ENCODE measurements at places on chromosomes 5 and 9.
A peak's percentile ranks its signal among the peaks of the same experiment; 100 is the strongest.

- no peak for DNase-seq
These were observed 236.8 kb downstream of the SLIT3 start for GRCh38 chr5:169064093-169064492.

DNA sequence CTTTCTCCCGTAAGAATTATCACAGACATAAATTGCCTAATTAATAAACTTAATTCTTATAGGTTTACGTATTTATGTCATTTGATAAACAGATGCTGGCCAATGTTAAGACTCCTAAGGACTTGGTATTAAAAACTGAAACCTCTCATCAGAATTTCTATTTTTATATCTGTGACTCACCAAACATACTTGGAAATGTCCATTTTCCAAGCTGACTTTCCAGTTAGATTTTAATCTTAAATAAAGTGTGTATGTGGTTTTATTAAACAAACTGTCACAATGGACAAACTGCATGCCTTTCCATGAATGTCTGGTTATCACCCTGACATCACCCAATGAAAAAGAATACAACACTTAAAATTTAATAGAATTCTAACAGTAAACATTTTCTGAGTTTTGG lies 12.6 kb upstream of the COL23A1 start:
- DNase-seq, result no peak

DNA sequence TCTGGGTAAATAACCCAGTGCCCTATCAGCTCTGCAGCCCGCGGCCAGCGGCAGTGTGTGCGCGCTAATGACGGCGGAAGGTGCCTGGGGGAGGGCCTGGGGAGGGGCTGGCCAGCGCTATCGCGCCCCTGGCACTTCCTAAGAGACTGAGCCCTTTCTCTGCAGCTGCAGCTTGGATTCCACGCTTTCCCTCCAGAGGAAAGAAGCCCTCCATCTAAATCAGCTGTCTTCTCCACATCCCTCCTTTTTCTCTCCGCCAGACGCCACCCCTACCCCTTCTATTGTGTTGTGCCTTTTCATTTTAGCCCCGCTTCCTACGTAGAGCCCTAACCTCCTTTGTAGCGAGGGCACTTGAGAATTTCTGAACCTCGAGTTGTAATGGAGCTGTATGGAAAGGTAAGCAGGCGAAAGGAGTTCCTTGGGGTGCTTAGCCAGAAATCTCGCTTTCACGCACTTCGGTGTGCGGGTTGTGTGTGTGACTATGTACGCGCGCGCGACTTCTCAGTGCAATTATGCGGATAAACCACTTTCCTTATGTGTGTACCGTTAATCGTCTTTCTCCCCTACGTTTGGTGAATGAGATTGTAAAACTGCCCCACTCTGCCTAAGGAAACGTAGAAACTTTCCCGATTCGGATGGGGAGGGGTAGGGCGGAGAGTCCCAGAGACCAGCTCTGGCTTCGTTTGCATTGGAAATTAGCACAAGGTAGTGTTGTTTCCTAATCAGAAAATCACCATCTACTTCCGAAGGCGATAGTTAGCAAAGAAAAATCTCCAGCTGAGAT lies 664 bp upstream of the RAB3C start:
- no peak for DNase-seq

GRCh38 chr5:59905188-59905587 lies 11.7 kb upstream of the PDE4D start:
- no peak for DNase-seq

- peak; percentile 10 for DNase-seq
These were observed 52.6 kb upstream of the KLF9 start for GRCh38 chr9:70466976-70467561.

GRCh38 chr5:154811653-154812465 lies 38.5 kb downstream of the FAXDC2 start:
- DNase-seq, result peak; percentile 56

DNA sequence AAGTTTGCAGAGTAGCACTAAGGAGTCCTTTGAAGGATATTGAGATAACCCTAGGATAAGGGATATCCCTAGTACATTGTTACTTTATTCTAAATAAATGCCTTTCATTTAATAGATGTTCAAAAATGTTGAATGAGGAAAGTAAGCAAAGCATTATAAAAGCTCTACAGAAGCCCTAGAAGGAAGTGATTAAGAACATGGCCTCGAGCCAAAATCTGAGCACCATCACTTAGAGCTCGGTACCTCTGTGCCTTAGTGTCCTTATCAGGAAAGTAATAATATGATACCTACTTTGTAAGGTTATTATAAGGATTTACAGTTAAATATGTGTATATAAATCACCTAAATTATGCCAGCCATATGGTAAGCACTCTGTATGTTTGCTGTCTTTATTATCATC lies 242.6 kb downstream of the KIAA0825 start:
- no peak for DNase-seq

- DNase-seq, result no peak
These were observed 57.8 kb downstream of the MTRR start for GRCh38 chr5:7926720-7927119.

DNA sequence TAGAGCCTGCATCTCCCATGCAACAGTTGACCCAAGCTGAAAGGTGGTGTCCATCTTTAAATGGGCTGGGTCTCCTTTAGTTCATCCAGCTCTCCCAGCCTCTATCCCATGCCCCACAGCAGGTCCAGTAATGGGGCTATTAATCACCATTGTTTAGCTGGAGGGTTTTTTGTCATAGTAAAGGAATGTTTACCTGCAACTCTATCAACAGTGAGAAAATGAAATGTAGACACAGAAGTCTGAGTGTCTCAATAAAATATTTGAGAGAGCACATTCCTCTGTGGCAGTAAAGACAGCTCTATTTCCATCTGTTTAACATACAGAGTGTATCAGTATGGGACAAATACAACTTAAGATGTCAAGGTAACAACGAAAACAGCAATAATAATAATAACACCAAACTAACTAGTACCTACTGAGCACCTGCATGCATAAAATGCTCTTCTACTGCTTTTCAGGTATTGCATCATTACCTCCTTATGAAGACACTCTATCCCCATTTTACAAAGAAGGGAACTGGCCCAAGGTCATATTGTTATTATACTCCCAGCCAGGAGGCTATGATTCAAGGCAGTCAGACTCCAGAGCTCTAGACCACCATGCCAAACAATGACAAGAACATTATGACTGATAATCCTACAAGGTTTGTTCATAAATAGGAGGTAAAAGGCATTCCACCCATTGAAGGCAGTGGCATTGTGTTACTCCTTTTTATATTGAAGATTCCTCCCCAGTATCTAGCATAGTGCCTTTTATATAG lies 21.0 kb upstream of the C5orf58 start:
- no peak for DNase-seq

GRCh38 chr5:79020861-79021561 lies 35.9 kb upstream of the ARSB start:
- DNase-seq, result peak; percentile 45

GRCh38 chr5:82221020-82221419 lies 57.1 kb downstream of the RPS23 start:
- no peak for DNase-seq

DNA sequence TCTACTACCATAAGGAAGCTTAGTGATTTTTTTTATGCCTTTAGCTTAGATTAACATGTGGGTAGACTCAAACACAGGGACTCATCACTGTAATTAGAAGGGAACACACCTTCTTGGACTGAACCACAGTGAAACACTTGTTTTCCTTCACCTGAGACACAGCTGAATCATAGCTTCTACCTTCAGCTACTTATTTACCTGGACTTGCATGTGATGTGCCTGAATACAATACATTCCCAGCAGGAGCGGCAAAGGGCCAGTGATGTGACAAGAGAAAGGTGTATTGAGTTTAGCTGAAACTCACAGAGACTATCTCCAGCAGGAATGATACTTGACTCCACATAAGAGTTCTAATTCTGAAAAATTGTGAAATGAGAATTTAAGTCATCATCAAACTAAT lies 37.8 kb downstream of the GRAMD2B start:
- DNase-seq, result no peak

- no peak for DNase-seq
These were observed 52.5 kb upstream of the RPS23 start for GRCh38 chr5:82330530-82331270.

DNA sequence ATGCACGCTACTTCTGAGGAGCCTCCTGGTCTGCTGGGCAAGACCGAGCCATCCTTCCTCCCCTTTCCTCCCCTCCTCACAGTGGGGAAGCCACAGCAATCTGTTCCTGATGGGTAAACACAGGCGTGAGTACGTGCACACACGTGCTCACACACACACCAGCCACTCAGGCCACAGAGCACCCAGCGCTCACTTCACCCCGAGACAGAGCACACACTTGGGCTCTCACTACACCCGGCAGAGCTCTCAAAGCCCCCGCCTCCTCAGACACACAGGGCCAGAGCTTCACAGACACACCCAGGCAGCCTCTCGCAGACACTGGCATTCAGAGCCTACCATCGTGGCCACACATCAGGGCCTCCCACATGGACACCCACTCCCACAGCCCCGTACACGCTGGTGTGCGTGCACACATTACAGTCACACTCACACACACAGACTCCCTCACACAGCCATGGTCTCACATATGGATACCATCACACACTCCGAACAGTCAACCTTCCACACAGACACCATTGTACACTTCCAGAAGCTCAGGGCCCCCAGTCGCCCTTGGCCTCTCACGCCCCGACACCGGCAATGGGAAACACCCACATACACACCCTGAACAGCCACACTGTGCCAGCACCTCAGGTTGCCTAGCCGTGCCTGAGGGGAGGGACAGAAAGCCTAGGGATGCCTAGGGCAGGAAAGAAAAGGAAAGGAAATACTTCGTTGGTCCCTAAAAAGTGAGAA lies 13.5 kb downstream of the CNTFR start:
- DNase-seq, result no peak

DNA sequence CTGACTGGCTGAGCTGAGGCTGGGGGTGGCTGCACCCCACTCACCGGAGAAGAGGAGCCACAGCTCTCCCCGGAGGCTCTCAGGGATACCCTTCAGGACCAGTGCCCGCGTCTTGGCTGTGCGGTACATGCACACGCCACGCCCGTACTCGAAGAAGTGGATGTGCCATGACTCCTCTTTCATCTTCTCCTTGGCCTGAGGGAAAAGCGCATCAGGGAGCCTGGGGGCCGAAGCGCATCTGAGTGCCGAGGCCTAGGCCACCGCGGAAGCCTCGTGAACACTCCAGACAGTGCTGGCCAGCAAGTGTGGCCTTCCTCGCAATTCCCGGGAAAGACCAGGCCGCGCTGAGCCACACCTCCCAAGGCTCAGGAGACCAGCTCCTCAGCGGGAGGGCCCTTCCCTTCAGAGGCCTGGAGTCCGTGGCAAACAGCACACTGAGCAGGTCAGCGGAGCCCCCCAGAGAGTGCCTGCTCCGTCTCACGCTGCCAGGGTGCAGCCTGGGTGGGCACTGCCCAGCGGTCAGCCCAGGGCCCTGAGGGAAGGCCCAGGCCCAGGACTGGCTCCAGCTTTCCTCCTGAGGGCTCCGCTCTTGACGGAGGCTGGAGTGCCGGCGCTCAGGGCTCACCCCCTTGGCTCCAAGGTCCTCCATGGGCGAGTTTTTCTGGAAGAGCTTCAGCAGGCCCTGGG lies 20.5 kb upstream of the MRNIP start:
- DNase-seq, result no peak

DNA sequence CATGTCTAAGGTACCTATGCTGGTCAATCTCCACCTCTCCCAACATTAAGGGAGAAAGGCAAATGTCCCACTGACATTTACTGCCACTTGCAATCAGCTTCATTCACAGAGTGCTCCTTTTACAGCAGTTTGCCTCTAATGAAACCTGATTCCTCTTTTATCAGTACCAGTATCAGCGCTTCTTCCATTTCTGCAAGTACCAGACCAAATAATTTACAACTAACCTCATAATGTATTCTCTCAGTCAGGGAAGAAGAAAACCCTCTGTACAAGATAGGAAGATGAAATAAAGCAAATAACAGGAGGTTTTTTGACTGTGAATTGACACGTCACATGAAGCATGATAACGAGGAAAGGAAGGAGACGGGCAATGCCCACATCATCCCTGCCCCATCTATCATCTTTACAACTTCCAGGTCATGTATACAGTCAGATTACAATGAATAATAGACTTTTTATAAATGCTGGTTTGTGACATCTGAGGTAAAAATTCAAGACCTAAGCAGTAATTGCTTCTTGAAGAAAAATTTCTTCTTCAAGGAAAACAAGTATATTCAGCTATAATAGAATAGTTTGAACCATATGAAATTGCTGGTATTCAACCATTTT lies 21.9 kb downstream of the ABITRAM start:
- no peak for DNase-seq

- DNase-seq, result no peak
These were observed 339.3 kb downstream of the DRD1 start for GRCh38 chr5:175104677-175105076.

- no peak for DNase-seq
These were observed 16.3 kb upstream of the PITX1 start for GRCh38 chr5:135050244-135050767.

DNA sequence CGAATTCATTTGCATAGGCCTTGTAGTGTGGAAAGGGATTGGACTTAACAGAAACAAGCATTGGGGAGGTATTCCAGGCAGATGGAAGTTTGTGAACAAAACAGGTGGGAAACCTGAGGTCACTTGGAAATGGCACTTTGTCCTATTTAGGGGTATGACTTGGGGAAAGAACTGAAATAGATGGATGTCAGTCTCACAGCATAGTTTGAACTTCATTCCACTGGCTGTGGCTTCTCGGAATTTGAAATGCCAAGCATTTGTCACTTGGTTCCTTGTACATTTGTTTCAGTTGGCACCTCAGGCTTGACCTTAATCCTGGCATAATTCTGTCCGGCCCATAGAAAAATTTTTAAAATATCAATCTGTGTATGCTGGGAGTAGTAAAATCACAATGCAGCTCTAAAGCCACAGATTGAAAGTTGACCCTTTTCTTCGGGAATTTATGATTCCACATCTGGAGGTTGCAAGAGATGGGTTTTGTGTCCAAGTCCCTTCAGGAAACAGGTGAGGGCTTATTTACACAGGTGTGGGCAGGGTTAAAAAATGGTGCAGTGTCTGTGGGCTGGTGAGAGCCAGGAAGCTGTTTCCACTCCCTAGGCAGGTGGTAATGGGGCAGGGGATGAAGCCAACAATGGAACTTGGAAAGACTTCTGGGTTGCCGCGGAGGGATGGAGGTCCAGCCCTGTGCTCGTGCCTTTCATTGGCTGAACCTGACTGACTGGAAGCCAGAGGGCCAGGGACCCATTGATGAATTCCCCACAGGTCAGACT lies 39.2 kb upstream of the PDE8B start:
- no peak for DNase-seq

DNA sequence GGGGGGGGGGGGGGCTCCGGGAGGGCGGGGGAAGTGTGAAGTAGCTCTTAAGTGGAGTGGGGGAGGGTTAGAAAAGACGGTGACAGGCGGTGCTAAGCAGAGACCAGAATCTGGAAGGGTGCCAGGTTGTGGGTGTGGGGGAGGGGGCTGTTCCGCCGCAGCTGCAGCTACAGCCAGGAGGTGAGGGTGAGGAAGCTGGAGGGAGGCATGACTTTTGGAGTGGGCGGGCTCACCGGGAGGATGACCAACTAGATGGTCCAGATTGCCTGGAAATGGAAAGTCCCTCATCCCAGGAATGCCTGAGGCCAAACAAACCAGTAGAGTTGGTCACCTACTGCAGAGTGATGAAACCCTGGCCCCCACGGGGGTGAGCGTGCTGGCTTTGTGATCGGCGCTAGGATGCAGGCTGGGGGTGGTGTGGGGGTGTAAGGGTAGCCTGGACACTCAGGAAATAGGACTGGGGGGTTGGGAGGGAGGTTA lies 158.1 kb upstream of the SHB start:
- peak; percentile 43 for DNase-seq

- DNase-seq, result no peak
These were observed 226.8 kb downstream of the TMEM167A start for GRCh38 chr5:82850393-82850792.
